ENCODE measurements at places on chromosomes 1 and 21. TPM values are rescaled to one million over a fixed set of nuclear protein-coding genes. Genes with fewer than 3 reads are reported as not detected.

DNA sequence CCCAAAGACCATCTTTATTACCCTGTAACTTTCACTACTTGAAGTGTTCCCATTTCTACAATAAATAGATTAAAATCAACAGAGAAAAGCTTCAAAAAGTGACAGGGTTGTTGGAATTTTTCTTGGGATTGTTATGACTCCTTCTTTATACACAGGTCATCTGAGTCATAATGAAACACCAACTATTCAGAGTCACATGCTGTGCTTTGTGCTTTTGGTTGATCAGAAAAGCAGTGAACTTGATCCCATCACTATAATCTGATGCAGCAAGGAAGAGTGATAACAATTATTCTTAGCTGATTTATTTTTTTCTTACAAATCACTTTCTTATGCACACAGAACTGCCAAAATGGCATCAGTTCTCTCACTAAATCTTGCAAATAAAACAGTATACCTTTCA is 422.9 kb downstream of the PTBP2 start:
- no peak for DNase-seq

- DNase-seq, result no peak
These were observed 13.1 kb downstream of the CD1E start for GRCh38 chr1:158366783-158367182.

Gene TSPEAR
- total RNA-seq, result not detected

Gene LYST
- 52.8 TPM for total RNA-seq

Measured in activated naive CD8-positive, alpha-beta T cell treated with anti-CD3 and anti-CD28 coated beads, Interleukin-2, amount 10 ng/mL, durations not matched to agents 7 days and 5 days (primary cell).